ENCODE measurements at places on chromosomes 11 and 22. TPM values are rescaled to one million over a fixed set of nuclear protein-coding genes. Genes with fewer than 3 reads are reported as not detected.

The ACCS gene
- 5.9 TPM for total RNA-seq

The KCNJ5 gene
- 0.08 TPM for total RNA-seq

The KRTAP5-7 gene
- 0.16 TPM for total RNA-seq

The ELFN2 gene
- not detected for total RNA-seq

The MRGPRE gene
- not detected for total RNA-seq

The SLC6A5 gene
- not detected for total RNA-seq

The LAYN gene
- total RNA-seq: 1.9 TPM

The SOX10 gene
- total RNA-seq: 0.44 TPM

The YAP1 gene
- total RNA-seq: 95.2 TPM

The SDHD gene
- total RNA-seq: 109 TPM
